Peyer's patch (tissue), 4 donors: ENCODE measurements at places on chromosomes 16 and 17. TPM values are rescaled to one million over a fixed set of nuclear protein-coding genes. Genes with fewer than 3 reads are reported as not detected.

CDK3 gene
- total RNA-seq: 29.7 TPM

USP43 gene
- 7.4 TPM for total RNA-seq

CLEC18A gene
- 8.1 TPM for total RNA-seq

EFCAB5 gene
- total RNA-seq: 5.8 TPM

MEFV gene
- total RNA-seq: 6.6 TPM

LCAT gene
- total RNA-seq: 3.6 TPM

WFDC1 gene
- total RNA-seq: 1.9 TPM

KRT32 gene
- total RNA-seq: not detected

- no peak for DNase-seq
Observed at GRCh38 chr16:57185446-57185944, 344 bp downstream of the PSME3IP1 start.

DNA sequence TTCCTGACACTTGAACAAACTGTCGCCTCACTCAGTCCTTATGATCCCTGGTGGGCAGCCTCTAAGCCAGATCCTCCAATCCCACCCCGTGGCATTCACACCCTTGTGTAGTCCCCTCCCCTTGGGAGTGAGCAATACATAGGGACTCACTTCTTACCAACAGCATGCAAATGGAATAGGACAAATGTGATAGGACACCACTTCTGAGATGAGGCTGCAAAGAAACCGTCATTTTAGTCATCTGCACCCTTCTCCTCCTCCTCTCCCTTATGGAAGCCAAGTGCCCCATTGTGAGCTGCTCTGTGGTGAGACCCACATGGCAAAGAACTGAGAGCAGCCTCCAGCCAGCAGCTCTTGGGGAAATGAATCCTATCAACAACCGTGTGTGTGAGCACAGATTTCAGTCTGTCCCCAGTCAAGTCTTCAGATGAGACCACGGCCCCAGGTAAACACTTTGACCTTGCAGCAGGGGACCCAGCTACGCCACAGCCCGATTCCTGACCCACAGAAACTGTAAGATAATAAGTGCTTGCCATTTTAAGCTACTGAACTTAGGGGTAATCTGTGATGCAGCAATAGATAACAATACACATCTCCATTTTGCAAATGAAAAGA, 46.9 kb downstream of the ZFHX3 start:
- no peak for DNase-seq

DNA sequence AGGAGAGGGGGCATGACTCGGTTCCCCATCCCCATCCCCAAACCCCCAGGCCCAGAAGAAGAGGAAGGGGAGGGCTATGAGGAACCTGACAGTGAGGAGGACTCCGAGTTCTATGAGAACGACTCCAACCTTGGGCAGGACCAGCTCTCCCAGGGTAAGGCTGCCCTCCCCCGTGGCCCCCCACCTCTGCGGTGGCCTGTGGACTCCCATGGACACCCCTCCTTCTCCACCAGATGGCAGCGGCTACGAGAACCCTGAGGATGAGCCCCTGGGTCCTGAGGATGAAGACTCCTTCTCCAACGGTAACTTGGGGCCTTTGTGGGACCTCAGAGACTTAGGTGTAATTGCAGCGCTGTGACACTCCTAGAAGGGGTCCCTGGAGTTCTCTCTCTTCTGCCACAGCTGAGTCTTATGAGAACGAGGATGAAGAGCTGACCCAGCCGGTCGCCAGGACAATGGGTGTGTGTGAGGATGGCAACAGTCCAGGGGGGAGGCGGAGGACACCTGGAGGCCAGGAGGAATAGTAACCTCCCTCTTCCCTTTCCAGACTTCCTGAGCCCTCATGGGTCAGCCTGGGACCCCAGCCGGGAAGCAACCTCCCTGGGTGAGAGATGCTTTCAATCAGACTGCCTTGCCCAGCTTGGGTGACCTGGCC, 5.6 kb downstream of the CD19 start:
- no peak for DNase-seq

- DNase-seq: no peak
Observed at GRCh38 chr17:34366010-34366409, 3.0 kb upstream of the CCL1 start.

GRCh38 chr17:5127910-5128309, 12.1 kb downstream of the USP6 start:
- DNase-seq: peak; percentile 27

DNA sequence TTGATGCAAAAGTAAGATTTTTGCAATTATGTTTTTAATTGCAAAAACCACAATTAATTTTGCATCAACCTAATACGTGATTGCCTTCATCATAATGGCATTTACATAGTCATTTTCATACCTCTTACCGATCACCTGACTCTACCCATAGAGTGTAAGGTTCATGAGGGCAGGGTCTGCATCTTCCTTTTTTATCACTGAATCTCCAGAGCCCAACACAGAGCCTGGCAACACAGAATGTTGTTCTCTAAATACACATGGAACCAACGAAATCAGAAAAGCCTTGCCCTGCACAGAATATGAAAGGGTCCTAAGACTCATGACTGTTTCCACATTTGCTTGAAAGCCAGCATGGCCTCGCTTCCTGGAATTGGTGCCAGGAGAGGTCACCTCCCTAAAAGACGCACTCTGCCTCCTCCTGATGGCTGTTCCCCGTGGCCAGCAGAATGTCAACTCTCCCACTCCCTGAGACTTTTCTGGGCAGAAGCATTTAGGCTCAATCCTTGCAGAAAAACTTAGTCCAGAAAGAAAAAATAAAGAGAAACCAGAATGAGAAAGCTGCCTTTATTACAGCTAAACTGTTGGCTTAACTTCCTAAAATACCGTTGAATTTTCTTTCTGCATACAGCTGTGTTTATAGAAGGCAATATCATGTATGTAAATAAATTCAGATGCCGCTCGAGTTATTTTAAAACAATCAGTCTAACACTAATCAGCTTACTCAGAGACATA, 327.8 kb upstream of the MAF start:
- DNase-seq: no peak

DNA sequence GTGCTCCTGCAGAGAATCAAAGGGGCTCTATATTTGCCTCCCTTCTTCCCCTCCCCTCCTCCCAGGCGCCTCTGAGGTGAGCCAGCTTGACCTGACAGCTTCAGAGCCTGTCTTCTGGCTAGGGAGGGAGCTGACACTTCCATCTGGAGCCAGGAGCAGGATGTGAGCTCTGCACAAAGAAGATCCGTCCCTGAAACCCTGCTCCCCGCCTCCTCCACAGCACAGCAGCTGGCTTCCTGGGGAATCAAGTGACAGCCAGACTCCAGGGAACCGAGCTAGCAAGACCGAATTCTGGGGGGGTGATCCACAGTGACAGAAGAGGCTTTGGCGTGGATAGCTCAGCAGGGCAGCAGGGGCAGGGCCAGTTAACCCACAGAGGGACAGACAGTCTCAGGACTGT, 37.2 kb downstream of the CCDC182 start:
- DNase-seq: no peak

DNA sequence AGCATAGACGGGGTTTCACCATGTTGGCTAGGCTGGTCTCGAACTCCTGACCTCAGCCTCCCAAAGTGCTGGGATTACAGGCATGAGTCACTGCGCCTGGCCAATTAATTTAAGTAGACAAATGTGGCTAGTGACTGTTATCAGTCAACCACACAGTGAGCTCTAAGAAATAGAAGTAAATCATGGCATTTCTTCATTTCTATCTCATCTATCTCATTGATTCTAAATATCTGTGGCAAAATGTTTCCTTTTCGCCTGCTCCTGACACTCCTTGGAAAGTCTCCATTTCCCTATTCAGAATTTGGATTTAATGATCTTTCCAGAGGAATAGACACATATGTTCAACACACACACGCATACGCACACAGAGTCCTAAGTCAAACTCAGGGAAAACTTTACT, 81.3 kb downstream of the HIC1 start:
- DNase-seq: no peak

DNA sequence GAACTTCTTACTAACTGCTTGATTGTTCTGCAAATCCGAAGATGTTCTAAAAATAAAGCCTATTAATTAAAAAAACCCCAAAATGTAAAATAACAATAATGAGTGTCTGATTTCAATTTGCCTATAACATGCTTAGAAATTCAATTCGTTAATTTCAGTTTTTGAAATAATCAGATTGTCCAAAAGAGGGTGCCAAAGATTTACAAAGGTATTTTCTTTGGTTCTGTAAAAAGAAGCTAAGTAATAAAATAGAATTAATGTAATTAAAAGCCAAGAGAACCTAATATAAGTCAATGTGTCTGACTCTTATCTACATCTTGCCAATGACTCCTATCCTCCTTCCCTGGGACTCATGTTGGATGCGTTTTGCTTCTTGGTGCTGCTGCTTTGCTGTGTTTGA, 75.0 kb upstream of the CPHXL start:
- no peak for DNase-seq

DNA sequence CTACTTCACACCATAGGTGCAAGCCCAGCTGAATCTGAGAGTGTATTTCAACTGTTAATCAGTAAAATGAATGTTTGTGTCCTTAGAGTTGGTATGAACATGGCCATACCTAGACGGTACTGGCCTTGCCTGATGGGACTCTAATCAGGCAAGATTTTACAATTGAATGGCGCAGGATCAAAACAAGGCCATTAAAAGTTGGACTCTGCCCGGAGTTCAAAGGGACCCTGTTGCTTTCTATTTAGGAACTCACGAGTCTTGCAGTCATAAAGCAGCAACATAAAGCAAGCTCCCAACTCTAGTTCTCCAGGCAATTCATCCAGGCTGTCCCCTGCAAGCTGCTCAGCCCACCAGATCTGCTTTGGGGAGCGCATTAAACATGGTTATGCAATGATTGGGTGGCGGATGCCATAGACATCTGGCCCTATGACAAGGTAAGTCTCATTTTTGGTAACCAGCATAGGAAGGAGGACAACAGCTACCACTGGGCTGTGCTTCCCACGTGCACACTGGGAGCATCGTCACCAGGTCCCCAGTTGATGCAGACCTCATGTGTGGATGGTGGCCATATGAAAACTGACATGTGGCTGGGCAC, 8.8 kb downstream of the TMEM186 start:
- DNase-seq: no peak

GRCh38 chr17:75548813-75549212, 23.3 kb downstream of the LLGL2 start:
- DNase-seq: no peak

DNA sequence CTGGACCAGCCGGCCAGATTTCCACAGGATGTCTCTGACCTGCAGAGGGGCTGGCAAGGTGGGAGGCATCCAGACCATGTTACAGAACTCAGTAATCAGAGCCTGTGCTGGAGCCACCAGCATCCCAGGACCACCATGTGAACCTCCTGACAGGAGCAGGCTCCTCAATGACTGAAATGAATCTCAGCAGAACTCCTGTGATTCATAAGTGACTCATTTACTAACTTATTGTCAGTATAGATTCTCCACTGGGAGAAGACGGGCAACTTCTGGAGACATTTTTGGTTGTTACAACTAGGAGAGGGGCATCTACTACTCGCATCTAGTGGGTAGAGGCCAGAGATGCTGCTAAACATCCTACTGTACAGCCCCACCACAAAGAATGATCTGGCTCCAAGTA, 3.1 kb upstream of the WWOX start:
- DNase-seq: no peak

GRCh38 chr17:64736804-64737492, 74.8 kb upstream of the SMURF2 start:
- peak; percentile 79 for DNase-seq

GRCh38 chr17:77729587-77729986, 228.9 kb upstream of the TNRC6C start:
- peak; percentile 4 for DNase-seq

- no peak for DNase-seq
Observed at GRCh38 chr17:63276821-63277220, 169.3 kb downstream of the CYB561 start.
